ENCODE measurements at places on chromosomes 1 and 21.

GRCh38 chr21:36700295-36700970, 1.5 kb downstream of the SIM2 start:
- no peak for DNase-seq

GRCh38 chr1:233367057-233367803, 39.7 kb downstream of the MAP3K21 start:
- DNase-seq = no peak

- no peak for DNase-seq
These were observed 5.1 kb downstream of the PRXL2B start for GRCh38 chr1:2591581-2592261.

DNA sequence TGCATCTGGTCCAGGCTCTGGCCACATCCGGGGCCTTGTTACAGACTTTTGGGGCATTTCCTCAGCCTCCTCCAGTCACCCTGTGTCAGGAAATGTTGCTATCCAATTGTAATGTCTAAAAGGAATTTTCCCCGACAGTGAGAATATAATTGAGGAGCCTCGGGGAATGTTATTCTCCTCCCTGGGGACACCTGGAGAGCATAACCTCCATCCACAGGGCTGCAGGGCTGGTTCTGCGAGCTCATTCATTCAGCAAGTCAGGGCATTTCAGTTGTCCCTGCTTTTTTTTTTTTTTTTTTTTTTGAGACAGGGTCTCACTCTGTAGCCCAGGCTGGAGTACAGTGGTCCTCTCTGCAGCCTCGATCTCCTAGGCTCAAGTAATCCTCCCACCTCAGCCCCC, 72.6 kb downstream of the MDM4 start:
- no peak for DNase-seq

DNA sequence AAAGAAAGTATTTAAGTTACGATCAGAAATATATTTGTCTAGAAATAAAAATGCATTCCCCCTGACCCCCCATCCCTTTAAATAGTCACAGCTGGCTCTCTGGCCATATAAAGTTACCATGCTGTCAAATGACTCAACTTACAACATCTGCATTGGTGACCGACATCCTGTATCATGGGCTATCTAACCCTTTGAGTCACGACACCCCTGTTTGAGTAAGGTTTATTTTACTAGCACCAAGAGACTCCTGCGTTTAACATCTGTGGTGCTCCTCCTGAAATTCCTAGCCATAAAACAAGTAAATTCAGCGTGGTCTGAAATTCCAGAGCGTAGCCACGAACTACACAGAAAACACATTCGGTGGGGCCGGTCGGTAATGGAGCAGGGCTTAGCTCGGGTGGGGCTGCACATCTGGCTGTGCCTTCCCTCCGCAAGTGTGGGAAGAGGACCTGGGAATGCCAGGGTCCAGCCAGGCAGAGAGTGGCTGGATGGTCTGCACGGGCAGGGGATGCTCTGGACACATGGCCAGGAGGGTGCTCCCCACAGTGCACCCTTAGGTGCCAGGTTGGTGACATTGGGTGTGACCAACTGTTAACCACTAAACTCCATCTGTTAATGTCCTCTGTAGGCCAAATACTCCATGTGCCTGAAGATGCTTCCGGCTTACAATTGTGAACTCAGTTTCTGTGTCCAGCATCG, 53.0 kb upstream of the CLDN14 start:
- DNase-seq = no peak

GRCh38 chr1:172966844-172967540, 83.7 kb downstream of the TNFSF18 start:
- DNase-seq = no peak

DNA sequence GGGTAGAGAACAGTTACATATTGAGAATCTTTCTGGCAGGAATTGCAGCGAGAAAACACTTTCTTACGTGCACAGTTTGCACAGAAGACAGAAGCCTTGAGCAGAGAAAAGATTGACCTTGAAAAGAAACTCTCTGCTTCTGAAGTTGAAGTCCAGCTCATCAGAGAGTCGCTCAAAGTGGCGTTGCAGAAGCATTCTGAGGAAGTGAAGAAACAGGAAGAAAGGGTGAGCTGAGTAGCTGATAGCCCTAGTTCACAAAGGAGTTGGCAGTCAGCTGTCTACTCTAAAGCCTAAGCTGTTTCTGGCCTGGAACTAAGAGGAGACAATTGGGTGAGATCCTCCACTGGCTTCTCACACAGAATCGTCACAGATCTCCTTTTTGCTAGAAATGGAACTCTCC, 20.3 kb upstream of the SH3BGRL3 start:
- DNase-seq = no peak

GRCh38 chr1:12703821-12704451, 12.0 kb upstream of the AADACL3 start:
- no peak for DNase-seq

DNA sequence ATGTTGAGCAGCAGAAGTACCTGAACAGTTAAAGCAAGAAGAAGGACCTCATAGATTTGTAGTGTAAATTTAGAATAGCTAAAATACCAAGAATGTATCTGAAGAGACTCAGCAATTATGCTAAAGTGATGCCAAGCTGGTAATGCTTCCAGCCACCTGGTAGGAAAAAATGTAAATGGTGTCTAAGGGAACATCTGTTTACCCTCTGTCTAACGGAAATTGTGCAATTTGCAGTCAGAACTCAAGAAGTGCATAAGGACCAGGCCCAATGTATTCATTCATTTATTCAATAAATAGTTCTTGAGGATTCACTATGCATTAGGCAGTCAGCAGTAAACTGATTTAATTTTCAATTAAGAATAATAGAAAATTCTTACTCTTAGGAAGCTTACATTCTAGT, 116.0 kb upstream of the ADGRL4 start:
- no peak for DNase-seq

GRCh38 chr1:151327903-151328674, 873 bp upstream of the PI4KB start:
- DNase-seq = no peak

DNA sequence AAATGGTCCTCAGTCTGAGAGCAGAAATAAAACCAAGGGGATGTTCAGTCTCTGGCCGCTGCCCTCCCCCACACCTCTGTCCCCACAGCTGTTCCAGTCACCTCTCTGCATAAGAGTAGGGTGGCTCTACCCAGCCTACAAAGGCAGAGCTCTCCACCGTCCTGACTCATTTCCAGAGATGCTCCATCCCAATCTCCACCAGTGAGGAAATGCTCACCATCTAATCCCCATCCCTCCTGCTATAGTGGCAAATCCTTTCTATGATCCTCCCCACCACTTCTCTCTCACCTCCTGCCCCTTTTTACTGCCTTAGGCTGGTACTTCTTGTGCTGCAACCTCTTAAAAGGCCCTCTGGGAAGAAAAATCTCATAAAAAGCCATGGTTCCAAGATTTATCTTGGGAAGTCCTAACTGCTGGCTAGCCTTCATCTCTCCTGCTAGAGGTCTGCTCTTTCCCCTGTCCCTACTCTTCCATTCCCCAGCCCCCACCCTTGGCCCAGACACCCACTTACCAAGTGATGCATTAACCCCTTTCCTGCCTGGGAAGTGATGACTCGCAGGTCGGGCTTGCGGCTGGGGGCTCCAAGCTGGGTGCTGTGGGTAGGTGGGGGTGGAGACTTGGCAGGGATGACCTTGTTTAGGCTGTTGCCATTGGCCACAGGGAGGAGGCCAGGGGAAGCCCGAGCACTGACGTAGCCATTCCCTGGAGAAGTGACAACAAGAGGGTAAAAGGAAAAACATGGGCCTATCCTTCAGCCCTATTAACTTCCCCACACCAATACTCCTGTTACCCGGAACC, 23.9 kb downstream of the MEF2D start:
- DNase-seq = no peak

GRCh38 chr1:119929643-119930315, 33.5 kb upstream of the ADAM30 start:
- DNase-seq = no peak

GRCh38 chr1:7257225-7257624, 472.0 kb downstream of the CAMTA1 start:
- DNase-seq = no peak

GRCh38 chr21:45562965-45563364, 20.7 kb upstream of the SLC19A1 start:
- no peak for DNase-seq

Data from stimulated activated CD8-positive, alpha-beta memory T cell treated with anti-CD3 and anti-CD28 coated beads, Interleukin-4, amount 100 ng/mL, for 1 hour (primary cell).